GM03348 (cell line): ENCODE measurements at places on chromosomes 5 and 9.

GRCh38 chr9:93990448-93990847, 35.3 kb upstream of the BARX1 start:
- DNase-seq: no peak

DNA sequence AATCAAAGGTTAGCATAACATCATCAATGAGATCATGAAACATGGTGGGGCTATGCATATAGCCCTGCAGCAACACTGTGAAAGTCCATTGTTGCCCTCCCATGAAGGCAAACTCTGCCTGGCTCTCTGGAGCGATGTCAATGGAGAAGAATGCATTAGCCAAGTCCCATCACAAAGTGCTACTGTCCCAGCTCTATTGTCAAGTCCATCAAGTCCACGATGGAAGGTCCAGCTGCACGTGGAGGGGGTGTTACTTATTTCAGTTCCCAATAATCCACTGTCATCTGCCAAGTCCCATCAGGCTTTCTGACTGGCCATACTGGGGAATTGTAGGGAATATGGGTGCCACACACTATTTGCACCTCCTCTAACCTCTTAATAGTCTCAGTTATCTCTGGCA, 10.8 kb downstream of the DMAC1 start:
- no peak for DNase-seq

GRCh38 chr9:133102190-133103021, 18.6 kb downstream of the RALGDS start:
- no peak for DNase-seq

DNA sequence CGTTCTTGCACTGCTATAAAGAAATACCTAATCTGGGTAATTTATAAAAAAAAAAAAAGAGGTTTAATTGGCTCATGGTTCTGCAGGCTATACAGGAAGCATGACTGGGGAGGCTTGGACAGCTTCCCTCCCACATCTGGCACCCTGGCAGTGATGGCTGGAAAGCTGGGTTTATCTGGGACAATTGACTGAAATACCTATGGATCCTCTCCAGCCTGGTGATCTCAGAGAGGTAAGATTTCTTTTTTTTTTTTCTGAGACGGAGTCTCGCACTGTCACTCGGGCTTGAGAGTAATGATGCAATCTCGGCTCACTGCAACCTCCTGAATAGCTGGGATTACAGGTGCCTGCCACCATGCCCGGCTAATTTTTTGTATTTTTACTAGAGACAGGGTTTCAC, 22.7 kb upstream of the UGCG start:
- DNase-seq: peak; percentile 15
